ENCODE measurements at places on chromosomes 5 and 9.

DNA sequence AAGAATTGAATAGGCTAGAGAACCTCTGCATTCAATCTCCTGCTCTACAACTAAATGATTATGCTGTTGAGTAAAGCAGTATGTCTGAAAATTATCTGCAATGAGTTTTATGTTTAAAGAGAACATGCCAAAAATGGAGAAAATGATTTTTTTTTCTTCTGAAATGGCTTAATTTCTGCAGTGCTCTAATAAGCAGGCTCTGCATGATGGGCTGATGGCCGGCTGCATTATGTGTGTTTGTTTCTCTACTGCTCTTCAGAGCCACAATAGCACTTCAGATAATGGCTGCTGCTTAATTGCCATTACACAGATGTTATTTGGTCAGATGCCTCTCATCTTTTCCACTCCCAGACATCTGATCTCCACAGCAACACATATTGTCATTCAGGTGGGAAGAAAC, 286.4 kb upstream of the DMAC1 start:
- DNase-seq = no peak

- no peak for DNase-seq
These were observed 152.8 kb downstream of the OLFM1 start for GRCh38 chr9:135240222-135240621.

GRCh38 chr5:172347496-172348052, 64.0 kb upstream of the UBTD2 start:
- DNase-seq = no peak

DNA sequence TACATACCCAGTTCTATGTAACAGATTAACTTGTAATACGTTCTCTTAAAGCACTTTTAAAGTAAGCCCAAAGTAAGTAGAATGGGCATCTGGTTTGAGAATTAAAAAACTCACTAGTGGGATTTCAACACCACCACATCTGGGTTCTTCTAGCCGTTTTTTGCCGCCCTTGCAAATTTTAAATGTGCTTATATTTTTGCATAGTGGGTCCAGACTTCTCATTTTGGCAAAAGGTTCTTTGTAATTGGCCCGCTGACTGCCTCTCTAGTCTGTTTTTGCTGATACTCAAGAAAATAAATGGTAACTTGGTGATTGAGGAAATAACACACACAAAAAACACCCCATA, 582 bp upstream of the FBXO4 start:
- no peak for DNase-seq

- DNase-seq = no peak
These were observed 60.6 kb upstream of the ADRA1B start for GRCh38 chr5:159855476-159856191.

DNA sequence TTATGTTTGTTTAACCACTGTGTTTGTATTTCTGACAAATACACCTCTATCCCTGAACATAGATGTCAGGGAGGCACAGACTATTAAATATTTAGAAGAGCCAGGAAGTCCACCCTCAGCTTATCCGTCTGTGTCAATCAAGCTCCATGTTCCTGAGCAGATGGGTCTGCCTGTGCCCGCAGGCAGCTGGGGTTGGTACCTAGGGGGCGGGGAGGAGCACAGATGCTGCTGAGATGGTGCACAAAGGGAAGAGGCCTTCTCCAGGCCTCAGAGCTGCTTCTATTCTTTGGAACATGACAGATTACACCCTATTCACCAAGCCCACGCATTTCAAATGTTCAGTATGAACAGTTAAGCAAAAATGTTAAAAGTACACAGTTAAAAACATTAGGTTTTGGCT, 142.1 kb downstream of the EPB41L4A start:
- no peak for DNase-seq

GRCh38 chr5:139914218-139914807, 118.7 kb downstream of the PSD2 start:
- DNase-seq = no peak

DNA sequence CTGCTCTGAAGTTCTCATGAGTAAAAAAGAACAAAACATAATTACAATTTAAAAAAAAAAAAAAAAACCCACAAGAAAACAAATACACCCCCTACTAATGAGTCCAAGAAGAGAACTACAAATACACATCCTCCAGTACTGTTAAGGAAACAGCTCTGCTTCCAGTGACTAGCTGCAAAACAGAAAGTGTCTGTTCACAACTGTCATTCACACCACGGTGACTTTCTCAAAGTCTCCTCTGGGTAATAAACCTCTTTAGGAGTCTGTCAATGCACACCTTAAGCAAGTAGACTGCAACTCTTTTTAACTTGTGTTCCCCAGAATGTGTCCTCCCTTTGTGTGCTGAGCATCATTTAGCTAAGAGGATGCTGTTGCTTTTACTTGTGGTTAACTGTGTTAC, 6.2 kb downstream of the REEP5 start:
- DNase-seq = no peak

- no peak for DNase-seq
These were observed 2.6 kb upstream of the SEMA6A start for GRCh38 chr5:116577064-116577788.
